Stimulated activated CD4-positive, alpha-beta T cell treated with anti-CD3 and anti-CD28 coated beads, Interleukin-12 subunit alpha, Interleukin-12 subunit beta, amount 100 ng/mL, for 24 hours (primary cell): ENCODE measurements at places on chromosomes 5 and 9.

DNA sequence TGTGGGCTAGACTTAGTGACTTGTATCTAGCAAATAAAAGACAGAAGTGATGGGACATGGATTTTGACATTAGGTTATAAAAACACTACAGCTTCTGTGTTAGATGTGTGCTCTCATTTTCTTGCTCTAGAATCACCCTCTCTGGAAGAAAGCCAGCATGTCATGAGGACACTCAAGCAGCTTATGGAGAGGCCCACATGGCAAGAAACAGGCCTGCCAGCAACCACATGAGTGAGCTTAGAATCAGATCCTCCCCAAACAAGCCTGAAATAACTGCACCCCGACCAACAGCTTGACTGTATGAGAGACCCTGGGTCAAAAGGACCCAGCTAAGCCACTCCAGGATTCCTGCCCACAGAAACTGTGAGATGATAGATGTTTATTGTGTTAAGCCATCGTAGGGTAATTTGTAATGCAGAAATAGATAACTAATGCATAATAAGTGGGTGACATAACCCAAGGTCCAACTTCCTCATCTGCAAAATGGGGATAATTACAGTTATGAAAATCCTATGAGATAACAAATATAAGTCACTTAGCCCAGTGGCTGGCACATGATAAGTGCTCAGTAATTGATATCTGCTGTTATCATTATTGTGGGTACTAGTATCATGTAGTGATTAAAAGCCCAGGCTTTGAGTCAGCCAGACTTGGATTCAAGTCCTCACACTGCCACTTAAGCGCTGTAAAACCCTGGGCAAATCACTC is 86.5 kb downstream of the KLHL3 start:
- DNase-seq, result no peak

DNA sequence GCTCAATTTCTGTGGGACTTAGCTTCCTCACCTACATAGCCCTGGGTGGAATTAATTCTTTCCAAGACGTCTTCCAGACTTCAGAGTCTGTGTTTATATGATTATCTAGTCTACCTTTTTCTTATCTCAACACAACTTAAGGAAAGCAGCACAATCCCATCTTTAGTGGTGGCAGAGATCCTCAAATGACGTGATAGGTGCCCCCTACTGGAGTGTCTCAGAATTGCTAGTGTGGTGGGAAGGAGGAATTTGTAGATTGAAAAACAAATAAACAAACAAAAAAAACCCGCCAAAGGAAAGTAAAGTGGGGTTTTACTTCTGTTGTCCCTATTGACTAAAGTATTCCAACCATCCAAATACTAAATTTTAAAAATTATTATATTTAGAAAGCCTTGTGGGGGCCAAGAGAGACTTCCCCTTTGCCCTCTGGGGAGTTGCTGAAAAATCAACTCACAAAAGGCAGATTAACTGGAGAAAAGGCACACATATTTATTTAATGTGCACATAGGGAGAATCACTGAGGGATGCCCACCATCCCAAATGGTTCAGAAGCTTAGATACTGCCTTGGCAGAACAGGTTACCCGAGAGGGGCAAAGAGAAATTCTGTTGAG is 283.3 kb downstream of the TMEM167A start:
- DNase-seq, result peak; percentile 2

GRCh38 chr5:3302228-3302627 is 293.4 kb upstream of the IRX1 start:
- no peak for DNase-seq

- no peak for DNase-seq
These were observed 456.2 kb upstream of the NMUR2 start for GRCh38 chr5:152861231-152861630.

- DNase-seq, result no peak
These were observed 196.2 kb downstream of the DTWD2 start for GRCh38 chr5:118791926-118792734.

- no peak for DNase-seq
These were observed 74.2 kb upstream of the FBXL7 start for GRCh38 chr5:15425766-15426165.

DNA sequence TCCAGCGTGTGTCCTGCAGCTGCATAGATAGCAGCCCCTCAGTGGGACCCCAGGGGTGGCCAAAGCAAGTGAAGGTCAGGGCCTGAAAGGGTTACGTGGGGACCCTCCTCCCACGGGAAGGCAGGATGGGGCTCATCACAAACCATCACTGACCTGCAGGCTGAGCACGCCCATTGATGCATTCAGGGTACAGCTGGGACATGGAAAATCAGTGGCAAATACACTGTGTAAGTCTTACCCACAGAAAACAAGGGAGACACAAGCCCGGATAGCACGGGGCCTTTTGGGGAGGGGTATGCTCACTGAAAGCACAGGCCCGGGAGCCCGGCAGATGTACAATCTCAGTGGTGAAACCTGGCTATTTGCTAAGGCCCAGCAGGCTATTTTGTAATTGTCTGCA is 49.1 kb downstream of the SEMA4D start:
- no peak for DNase-seq

GRCh38 chr9:30160570-30160969 is 2223.9 kb upstream of the ACO1 start:
- DNase-seq, result no peak

- DNase-seq, result no peak
These were observed 122.5 kb upstream of the RUSC2 start for GRCh38 chr9:35367451-35367850.

GRCh38 chr5:165130656-165131055 is 1625.2 kb downstream of the MAT2B start:
- no peak for DNase-seq

GRCh38 chr5:79853028-79853427 is 138.0 kb downstream of the MTX3 start:
- no peak for DNase-seq

GRCh38 chr5:82174128-82174918 is 103.8 kb downstream of the RPS23 start:
- peak; percentile 18 for DNase-seq

GRCh38 chr5:96144289-96144688 is 182.6 kb upstream of the ELL2 start:
- no peak for DNase-seq

DNA sequence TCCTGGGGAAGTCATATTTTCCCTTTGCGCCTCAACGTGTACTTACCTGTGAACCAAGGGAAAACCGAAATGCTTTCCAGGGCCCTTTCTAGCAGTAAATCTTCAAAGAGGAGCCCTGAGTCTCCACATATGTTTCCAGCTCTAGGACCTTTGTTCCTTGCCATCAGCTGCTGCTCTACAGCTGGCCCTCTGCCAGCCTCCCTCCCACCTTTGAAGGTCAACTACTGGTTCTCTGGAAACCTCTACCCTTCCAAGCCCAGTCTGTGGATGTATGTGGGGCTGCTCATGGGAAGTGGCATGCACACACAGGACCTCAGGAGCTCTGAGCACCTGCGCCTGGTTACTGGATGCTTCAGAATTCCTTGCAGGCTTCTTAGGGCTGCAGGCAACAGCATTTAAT is 117.2 kb downstream of the PSD2 start:
- DNase-seq, result no peak

DNA sequence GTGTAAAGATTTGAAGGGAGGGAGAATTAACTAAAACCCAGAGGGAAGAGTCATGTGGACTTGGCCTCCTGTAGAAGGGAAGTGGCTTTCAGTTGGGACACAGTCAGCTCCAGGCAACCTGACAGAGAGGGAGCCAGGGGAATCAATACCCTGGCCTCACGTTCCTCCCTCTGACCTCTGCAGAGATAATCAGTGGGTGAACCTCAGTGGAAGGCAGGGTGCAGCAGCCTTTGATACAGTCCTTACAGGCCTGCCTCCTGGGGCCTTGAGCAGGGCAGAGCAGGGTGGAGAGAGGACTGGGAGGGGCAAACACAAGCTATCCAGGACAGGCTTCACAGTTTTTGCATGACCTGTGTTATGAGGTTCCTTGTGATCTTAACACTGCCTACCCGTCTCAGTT is 61.9 kb upstream of the GPBP1 start:
- DNase-seq, result no peak

- no peak for DNase-seq
These were observed 521.0 kb upstream of the CHD1 start for GRCh38 chr5:99449786-99450185.

DNA sequence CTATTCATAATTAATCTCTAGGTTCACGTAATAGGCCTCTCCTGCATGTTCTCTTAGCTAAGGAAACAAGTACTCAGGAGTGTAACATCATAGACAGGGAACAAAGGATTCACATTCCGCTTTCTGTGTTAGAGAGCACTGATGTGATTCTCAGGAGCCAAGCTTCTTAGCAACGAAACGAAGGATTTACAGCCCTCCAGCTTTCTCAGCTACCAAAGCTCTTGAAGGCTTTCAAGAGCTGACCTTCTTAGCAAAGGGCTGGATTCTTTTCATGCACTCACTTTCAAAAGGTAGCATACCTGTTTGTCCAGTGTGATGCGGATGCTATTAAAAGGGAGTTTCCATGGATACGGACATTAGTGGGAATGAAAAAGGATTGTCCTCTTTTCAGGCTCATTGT is 107.4 kb downstream of the TUSC1 start:
- no peak for DNase-seq

DNA sequence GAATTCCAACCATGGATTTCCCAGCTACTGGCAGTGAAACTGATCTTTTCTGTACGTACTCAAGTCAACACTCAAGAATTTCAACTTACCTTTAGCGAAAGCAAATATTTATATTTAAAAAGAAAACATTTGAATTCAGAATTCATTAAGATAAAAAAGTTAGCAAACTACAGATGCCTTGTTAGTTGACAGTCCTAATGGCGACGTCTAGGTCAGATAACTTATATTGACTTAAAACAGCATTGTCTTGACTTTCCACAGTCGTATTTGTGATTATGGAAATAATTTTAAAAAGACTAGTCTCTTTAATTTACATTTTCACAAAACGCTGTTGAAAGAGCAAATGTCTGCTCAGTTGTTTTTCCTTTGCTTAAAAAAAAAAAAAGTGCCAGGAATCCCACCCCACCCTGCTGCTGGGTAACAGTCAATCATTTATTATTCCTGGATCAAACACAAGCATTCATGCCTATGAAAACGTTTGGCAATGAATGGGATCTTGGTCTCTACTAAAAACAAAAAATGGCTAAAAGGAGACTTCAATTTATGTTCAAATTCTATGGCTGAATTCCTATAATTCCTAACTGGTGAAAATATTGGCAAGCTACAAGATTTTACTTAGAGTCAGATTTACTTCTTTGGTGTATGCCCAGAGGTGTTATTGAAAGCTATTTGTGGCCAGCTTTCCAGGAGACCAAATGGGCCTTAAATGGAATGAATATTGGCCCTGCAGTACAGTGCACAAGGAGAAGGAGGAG is 22.0 kb downstream of the OR2S2 start:
- no peak for DNase-seq

DNA sequence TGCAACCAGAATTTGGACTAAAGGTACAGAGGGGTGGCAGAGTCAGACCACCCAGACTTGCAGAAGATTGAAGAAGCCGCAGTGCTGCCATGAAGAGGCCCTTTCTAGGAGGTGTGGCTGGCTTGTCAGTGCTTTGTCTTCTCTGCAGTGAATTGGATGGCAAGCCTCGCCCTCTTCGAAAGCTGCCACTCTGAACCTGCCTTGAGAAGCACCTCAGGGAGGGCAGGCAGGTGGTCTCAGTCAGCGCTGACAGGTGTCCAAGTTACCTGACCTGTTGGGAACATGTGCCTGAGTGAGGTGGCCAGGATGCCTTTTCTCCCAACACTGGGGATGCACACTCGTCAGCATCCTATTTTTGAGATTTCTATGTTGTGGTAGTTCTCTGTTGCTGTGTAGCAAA is 6.2 kb downstream of the TENT4A start:
- no peak for DNase-seq

- no peak for DNase-seq
These were observed 24.2 kb upstream of the CAMLG start for GRCh38 chr5:134714120-134714519.

- DNase-seq, result no peak
These were observed 40.1 kb downstream of the DCAF10 start for GRCh38 chr9:37840560-37841194.

- no peak for DNase-seq
These were observed 46.7 kb downstream of the TNFAIP8 start for GRCh38 chr5:119402555-119402954.

GRCh38 chr9:137293482-137294090 is 8.5 kb downstream of the NRARP start:
- DNase-seq, result no peak

DNA sequence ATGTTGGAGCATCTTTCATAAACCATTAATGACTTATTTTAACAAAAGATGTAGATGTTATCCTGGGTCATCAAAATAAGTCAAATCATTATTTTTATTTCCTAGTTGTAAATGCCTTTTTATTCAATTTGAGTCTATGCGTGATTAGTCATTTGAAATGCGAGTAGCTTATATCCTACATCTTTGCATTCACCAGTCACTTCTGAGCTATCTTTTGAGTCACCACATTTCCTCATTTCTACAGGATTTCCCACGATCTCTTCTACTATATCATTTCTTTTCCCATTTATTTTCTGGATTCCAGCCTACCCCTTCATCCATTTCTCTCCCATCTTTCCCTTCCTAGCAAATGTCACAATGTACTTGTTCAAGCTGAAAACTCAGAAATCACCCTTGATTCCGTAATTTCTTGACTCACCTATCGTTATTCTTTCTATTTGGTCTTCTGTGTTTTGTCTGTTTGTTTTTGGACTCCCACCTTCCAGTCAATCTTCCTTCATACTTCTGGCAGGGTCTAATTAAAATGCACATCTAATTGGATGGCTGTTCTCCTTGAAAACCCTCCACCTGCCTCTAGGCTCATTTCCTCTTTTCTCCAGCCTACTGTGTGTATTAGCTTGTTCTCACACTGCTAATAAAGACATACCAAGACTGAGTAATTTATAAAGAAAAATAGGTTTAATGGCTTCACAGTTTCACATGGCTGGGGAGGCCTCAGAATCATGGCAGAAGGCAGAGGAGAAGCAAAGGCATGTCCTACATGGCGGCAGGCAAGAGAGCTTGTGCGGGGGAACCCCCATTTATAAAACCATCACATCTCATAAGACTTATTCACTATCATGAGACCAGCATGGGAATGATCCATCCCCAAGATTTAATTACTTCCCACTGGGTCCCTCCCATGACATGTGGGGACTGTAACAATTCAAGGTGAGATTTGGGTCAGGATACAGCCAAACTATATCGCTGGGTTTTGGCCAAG is 112.4 kb downstream of the MEF2C start:
- no peak for DNase-seq

GRCh38 chr5:75342836-75343235 is 5.8 kb downstream of the HMGCR start:
- DNase-seq, result no peak

- no peak for DNase-seq
These were observed 87.1 kb downstream of the EHMT1 start for GRCh38 chr9:137705906-137706305.

- DNase-seq, result no peak
These were observed 423.7 kb downstream of the ANXA1 start for GRCh38 chr9:73575101-73576060.
